ENCODE measurements at places on chromosomes 7 and 10.

DNA sequence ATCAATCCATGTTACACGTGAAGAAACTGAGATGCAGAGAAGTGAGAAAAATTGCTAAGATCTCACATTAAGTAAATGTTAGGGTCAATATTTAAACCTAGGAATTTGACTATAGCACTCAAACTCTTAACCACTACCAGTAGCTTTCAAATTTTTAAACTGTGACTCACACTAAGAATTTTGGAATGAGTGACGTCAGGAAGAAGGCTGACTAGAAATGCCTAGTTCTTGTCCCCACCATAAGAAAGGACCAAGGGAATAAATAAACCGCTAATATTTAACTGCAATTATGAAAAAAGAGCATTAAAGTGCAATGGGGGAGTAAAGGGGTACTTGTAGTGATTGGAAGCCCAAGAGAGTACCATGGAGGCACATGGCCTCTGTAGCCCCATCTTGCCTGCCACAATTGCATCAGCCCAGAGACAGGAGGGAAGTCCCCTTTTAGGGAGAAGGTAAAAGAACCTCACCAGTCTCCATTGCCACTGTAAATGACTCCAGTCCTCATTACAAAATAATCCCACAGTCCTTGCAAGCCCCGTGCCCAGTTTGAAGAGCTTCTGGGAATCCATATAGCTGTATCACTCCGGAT is 3.5 kb upstream of the AKR1B1 start:
- DNase-seq, result no peak

DNA sequence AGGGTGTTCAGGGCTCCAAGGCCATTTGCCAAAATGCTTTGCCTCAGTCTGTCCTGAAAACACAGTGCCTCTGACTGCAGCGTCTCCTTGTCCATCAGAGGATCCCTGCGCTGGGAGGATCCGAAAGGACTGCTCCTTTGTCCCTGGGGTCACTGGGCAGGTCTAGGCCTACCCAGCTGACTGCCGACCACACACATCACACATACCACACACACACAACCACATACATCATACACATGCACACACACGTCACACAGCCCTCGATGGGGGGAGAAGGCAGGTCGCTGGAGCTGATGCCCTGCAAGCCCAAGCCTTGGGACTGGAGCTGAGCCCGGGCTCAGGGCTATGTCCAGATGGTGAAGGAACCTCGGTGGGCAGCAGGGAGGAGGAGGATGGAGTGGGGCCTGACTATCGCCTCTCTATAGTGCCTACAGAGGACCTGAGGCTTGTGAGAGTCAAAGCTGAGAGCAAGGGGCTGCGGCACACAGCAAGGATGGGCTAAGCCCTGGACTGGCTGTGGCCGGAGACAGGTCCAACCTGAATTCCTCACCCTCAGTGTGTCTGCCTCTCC is 29.1 kb downstream of the GPRIN2 start:
- no peak for DNase-seq

GRCh38 chr7:24201226-24201625 is 82.8 kb upstream of the NPY start:
- DNase-seq, result no peak

DNA sequence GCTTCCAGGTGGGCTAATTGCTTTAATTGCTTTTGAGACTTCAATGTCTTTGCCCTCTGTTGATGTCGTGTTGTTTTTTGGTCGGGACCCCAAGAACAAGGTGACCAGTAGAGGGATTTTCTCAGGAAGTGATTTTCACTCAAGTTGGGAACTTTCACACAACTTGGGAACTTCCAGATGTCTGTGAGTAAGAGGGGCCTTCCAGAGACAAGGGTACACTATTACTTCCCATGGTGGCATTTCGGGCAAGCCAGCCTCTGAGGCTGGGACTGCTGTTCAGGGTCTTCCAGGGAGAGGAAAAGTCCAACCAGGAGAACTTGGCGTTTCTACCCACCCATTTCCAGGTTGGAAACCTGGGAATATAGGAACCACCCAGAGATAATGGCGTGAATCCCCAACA is 170.0 kb upstream of the CDCA7L start:
- no peak for DNase-seq

- DNase-seq, result no peak
Observed at GRCh38 chr10:124057601-124058000, 35.8 kb downstream of the CHST15 start.

- DNase-seq, result no peak
Observed at GRCh38 chr7:90701771-90702170, 105.7 kb downstream of the CDK14 start.

DNA sequence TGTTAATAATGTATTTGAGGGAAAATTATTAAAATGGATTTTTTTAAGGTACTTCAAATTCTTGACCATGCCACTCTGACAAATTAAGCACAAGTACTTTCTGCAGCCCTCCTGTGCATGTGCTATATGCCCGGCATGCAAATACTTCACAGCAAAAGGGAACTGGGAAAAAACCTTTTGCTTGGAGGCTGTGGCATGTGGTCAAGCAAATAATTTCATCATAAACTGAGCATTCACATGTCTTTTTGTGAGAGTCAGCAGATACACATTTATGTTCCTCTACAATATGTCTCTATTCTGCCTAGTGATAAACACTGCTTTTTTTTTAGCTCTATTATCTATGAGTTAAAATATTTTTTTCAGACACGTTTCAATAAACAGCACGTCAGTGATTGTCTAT is 53.7 kb upstream of the SEMA3A start:
- DNase-seq, result no peak

- DNase-seq, result no peak
Observed at GRCh38 chr10:19961076-19962053, 145.1 kb downstream of the PLXDC2 start.

DNA sequence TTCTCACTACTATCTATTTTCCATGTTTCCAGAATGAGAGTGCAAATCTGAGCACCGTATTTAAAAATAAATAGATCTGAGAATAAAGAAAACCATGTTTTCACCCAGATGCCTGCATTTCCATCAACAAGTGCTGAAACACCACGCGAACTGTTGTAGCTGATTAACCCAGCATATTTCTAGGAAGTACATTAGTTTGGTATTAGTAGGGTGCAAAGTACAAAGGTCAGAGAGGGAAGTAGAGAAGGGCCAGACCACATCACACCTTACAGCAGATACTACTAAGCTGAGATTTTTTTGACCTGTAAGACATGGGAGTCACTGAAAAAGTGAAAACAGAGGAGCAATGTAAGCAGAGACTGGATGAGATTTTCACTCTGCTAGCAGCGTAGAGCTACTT is 181.3 kb downstream of the IMMP2L start:
- DNase-seq, result no peak

GRCh38 chr10:46550795-46551700 is 5.4 kb downstream of the GPRIN2 start:
- DNase-seq, result no peak

- DNase-seq, result no peak
Observed at GRCh38 chr7:116863936-116864500, 1.6 kb downstream of the CAPZA2 start.

DNA sequence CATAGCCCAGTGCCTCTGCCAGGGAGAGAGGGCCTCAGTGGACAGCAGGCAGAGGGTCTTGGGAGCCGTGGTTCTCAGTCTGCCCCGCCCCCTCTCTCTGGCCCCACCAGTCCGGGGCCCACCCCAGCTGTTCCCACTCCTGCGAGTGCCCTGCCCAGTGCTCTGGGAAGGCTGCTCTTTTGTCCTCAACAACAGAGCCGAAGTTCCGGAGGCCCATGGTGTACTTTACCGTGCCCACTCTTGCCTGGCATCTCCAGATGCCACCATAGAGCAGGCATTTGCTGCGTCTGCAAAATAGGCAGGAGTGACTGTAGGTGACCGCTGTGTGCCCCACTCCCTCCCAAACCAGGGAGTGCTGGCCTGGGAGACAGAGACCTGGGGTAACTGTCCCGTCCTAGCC is 29.3 kb upstream of the PCBD1 start:
- DNase-seq, result no peak

DNA sequence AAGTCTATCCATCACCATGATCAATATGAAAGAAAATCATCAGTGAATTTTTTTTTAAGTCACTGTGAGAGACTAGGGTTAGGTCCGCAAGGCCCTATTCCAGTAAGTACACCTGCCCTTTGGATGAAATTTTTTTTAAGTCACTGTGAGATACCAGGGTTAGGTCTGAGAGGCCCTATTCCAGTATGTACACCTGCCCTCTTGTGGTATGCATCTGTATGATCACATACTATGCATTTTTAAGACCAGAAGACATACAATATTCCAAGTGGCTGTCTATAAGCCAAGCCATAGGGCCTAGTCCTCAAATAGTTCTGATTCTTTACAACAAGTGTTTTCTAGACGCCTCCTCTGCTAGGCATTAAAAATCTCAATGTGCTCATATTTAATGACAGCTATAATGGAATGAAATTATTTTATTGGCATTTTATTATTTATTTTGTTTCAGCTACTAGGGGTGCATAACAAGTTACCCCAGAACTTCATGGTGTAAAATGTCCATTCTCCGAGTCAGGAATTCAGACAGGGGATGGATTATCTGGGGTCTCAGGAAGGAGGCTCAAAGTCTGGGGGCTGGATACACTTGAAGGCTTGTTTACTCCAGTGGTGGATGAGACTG is 53.1 kb downstream of the TEX36 start:
- DNase-seq, result no peak

DNA sequence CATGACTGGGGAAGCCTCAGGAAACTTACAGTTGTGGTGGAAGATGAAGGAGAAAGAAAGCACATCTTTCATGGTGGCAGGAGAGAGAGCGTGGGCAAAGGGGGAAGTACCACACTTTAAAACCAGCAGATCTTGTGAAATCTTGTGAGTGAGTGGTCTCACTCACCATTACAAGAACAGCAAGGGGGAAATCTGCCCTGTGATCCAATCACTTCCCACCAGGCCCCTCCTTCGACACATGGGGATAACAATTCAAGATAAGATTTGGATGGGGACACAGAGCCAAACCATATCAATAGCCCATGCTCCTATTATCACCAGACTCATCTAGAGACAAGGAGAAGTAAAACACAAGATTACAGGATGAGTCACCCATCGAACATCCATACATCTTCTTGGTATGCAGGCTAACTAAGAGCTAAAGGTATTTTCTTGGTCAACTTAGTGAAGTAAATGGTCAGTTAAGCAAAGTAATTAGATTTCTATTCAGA is 55.3 kb upstream of the YAE1 start:
- DNase-seq, result no peak

DNA sequence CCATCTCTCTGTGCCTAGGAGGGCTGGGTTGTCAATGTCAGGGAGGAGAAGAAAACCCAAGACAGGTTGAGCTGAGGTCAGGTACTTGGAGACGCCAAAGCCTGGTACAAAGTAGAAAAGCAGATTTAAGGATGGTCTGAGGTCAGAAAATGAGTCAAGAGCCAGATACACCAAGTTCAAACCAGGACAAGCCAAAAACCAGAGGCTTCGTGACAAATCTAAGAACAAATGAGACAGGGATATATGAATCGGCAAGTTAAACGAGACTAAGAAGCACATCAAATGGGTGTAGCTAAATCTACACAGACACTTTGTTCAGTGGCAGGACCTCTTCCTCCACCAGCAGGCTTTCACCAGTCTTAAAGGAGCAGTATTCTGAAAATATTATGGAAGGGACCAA is 34.2 kb downstream of the C7orf33 start:
- no peak for DNase-seq

- DNase-seq, result no peak
Observed at GRCh38 chr10:29277296-29277695, 11.6 kb upstream of the LYZL1 start.

DNA sequence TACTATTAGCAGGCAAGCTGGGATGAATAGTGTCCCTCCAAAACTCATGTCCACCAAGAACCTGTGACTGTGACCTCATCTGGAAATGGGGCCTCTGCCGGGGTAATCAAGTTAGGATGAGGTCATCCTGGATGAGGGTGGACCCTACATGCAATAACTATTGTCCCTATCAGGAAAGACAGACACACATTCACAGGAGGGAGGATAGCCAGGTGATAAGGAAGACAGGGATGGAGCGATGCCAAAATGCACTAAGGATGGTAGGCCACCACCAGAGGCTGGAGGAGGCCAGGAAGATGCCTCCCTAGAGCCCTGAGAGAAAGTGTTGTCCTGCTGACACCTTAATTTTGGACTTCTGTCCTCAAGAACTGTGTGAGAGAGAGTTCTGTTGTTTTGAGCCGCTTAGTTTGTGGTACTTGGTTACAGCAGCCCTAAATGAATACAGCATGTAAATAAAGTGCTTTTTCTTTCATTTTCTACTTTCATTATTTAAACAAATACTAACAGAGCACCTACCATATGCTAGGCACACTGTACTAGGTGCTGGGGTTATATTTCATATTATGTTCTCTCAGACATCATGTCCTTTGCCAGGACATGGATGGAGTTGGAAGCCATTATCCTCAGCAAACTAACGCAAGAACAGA is 111.9 kb downstream of the USP6NL start:
- DNase-seq, result no peak

- DNase-seq, result no peak
Observed at GRCh38 chr7:26944501-26945358, 80.3 kb upstream of the SKAP2 start.
